Ascending aorta (tissue), 2 donors: ENCODE measurements at places on chromosomes 16 and 17.

- DNase-seq, result no peak
Measured at GRCh38 chr16:54431041-54431996, 144.7 kb upstream of the IRX3 start.

GRCh38 chr17:81517339-81518112 lies 4.9 kb upstream of the ACTG1 start:
- DNase-seq, result no peak

- DNase-seq, result peak; percentile 87
Measured at GRCh38 chr17:979539-980405, at the start of gene NXN. TSS of gene NXN (minus strand) at chr17:979776.

- no peak for DNase-seq
Measured at GRCh38 chr16:20241321-20241720, 86.0 kb downstream of the GP2 start.

GRCh38 chr17:58309918-58310259 lies 18.7 kb downstream of the TSPOAP1 start:
- no peak for DNase-seq

DNA sequence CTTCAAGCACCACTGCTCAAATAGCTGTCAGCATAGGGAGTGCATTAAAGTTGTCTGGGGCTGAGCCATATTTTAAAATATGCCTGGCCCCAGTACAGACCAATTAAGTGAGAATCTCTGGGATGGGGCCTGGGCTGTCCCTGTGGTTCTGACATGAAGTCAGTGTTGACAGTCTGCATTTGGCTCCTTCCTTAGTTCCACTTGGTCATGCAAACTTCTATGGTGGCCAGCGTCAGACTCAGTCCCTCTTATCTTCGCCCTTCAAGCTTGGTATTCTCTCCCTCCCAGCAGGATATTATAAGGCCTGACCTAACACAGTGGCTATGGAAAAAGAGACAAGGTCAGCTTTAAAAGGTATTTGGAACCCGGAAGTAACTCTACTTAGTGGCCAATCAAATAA lies 177.2 kb downstream of the PMP22 start:
- DNase-seq, result no peak

- DNase-seq, result no peak
Measured at GRCh38 chr17:10623737-10624338, 33.3 kb downstream of the MYH3 start.

DNA sequence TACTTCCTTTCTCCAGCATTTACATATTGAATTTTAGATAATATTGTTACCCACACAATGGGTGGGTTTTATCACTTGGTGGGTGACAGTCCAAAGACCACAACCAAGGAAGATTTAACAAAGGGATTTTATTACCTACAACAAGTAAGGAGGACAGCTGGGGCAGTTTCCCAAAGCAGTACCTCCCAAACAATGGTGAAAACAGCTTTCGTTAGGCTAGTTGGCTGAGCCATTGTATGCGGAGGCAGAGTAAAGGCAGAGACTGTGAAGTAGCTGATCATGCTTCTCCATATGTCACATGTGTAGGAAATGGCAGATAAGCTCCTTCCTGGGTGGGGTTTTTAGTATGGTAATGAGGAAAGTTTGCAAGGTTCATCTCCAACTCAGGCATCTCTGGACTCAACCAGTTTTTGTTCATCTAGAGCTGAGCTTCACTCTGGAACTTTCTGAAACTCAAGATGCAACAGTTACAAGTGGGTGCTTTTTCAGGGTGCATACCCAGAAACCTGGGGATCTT lies 104.3 kb upstream of the PSMD7 start:
- DNase-seq, result no peak
